ENCODE measurements at places on chromosomes 2 and 18.

DNA sequence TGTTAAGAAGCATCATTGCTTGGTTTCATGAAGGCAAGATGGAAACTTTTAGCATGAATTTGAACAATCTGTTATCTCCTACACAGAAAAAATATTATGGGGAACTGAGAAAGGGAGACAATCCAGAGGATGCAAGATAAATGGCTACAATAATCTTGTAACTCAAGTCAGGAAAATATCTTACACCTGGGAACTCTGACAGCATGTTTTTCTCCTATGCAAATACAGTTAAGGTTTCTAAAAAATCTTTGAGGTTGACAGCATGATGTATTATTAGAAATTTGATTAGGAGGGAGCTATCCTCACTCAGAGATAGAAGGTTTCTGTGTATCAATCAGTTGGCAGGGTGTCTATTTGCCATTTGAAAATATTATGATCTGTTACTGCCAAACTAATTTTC is 75.6 kb downstream of the GPD2 start:
- DNase-seq = no peak

GRCh38 chr2:202842690-202843089 is 28.9 kb downstream of the ICA1L start:
- no peak for DNase-seq

DNA sequence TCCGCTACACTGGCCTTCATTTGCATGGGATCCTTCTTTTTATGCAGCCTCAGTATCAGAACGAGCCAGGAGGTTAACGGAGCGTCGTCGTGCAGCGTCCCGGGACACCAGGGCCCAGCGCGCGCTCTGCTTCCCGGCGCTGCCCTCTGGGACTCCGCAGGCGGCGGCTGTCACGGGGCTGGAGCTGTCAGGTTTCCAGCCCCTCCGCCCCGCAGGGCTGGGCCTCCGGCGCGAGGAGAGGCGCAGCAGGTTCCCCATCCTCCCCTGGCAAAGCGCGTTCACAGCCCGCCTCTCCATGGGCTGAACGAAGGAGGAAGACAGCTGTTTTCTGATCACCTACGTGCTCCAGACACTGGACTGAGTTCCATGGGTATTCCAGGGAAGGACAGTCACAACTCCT is 12.5 kb upstream of the PAX8 start:
- DNase-seq = no peak

DNA sequence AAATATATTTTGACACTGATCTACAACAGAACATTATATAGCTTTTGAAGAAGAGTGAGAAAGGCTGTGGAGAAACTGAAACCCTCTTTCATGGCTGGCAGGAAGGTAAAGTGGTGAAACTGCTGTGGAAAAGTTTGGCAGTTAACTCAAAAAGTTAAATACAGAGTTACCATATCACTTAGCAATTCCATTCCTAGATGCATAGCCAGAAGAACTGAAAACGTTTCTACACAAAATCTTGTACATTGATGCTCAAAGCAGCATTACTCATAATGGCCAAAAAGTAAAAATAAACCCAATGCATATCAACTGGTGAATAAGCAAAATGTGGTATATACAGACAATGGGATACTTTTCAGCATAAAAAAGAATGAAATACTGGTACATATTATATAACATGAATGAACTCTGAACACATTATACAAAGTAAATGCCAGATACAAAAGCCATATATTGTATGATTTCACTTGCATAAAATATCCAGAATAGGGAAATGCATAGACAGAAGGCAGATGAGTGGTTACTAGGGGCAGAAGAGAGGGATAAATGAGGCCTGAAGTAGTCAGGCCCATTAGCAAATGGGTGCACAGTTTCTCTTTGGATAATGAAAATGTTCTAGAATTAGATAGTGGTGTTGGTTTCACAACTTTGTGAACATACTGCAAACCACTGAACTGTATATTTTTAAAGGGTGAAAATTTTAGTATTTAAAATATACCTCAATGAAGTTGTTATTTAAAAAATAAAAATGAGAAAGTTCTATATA is 114.3 kb downstream of the DYM start:
- DNase-seq = no peak

DNA sequence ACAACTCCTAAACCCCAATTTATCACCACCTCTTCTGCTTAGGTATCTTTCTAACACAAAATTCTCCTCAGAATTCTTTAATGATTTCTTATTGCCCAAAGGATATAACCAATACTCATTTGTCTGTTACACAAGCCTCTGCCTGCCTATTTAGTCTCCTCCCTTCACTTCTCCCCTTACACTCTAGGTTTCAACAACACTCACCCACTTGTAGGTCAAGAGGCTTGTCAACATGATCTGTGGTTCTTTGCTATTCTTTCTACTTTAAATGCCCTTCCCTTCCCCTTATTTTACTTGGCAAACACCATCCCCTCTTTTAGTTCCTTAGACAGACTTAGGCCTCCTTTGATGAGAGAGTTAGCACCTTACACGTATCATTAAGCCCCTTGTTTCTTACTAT is 69.0 kb upstream of the C2orf15 start:
- no peak for DNase-seq

- no peak for DNase-seq
Observed at GRCh38 chr2:85145116-85145820, 12.1 kb downstream of the TCF7L1 start.

- DNase-seq = no peak
Observed at GRCh38 chr2:26623541-26624495, 17.3 kb downstream of the CIB4 start.

- DNase-seq = no peak
Observed at GRCh38 chr18:76568731-76569130, 73.7 kb upstream of the ZNF516 start.

- DNase-seq = no peak
Observed at GRCh38 chr2:83665894-83666293, 793.2 kb downstream of the SUCLG1 start.

GRCh38 chr18:23207191-23207955 is 72.1 kb downstream of the CABLES1 start:
- no peak for DNase-seq

- DNase-seq = no peak
Observed at GRCh38 chr2:185502351-185502750, 236.3 kb upstream of the FSIP2 start.

GRCh38 chr2:121771976-121772742 is 16.7 kb downstream of the TSN start:
- DNase-seq = no peak

DNA sequence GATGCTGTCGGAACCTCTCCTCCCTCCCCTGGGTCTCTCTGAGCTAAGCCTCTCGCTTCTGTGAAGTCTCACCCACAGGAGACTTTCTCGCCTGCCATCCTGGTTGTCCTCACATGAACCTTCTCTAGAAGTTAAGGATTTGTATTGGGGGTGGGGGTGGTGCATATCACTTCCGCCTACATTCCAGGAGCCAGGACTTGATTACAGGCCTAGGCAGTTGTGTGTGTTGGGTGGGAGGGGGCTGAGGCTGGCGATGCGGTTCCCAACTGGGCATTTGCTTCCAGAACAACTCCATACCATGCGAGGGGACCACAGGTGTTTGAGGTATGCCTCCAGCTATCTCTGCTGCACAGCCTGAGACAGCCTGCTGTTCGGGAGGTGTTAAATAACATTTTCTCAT is 56.8 kb upstream of the MGAT4A start:
- no peak for DNase-seq

All from immature natural killer cell (primary cell).